CD8-positive, alpha-beta memory T cell (primary cell): ENCODE measurements at places on chromosomes 4 and X.

DNA sequence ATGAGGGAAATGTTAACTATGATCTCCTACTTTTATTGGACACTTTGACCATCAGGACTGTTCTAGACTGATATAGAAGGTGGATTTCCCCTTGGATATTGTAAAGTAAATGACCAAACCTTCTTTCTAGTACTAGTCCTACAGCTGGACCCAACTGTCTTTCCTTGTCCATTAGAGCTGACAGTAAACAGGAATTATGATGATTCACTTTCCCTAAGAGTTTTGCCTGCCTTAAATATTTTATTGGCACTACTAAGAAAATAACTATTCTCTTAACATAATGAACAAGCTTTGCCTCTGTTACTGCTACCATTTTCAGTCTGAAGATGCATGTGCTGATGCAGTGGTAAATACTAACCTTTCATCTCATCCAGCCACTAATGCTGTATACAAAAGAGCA lies 915.4 kb downstream of the CENPC start:
- no peak for DNase-seq
- H3K27me3 ChIP-seq = no peaks in the 10 kb centered on the region
- H3K36me3 ChIP-seq = no peaks in the 10 kb centered on the region
- H3K4me3 ChIP-seq = no peak overlapping the region

- DNase-seq = no peak
- no peak overlapping the region for H3K27ac ChIP-seq
- H3K36me3 ChIP-seq = no peaks in the 10 kb centered on the region
- no peaks in the 10 kb centered on the region for H3K27me3 ChIP-seq
- H3K4me3 ChIP-seq = no peak overlapping the region
- H3K4me1 ChIP-seq = no peaks in the 10 kb centered on the region
Observed at GRCh38 chr4:119081943-119082342, 53.7 kb upstream of the MYOZ2 start.

GRCh38 chr4:95465010-95465409 lies 83.8 kb downstream of the UNC5C start:
- H3K4me3 ChIP-seq = no peak overlapping the region
- no peaks in the 10 kb centered on the region for H3K4me1 ChIP-seq
- no peak overlapping the region for H3K27ac ChIP-seq
- no peaks in the 10 kb centered on the region for H3K27me3 ChIP-seq

GRCh38 chr4:139940600-139940999 lies 213.4 kb downstream of the MAML3 start:
- H3K4me1 ChIP-seq = no peaks in the 10 kb centered on the region
- H3K36me3 ChIP-seq = no peaks in the 10 kb centered on the region
- DNase-seq = no peak
- H3K4me3 ChIP-seq = no peak overlapping the region

GRCh38 chr4:37562592-37562991 lies 123.6 kb downstream of the RELL1 start:
- H3K4me1 ChIP-seq = no peaks in the 10 kb centered on the region
- no peak overlapping the region for H3K4me3 ChIP-seq
- H3K36me3 ChIP-seq = no peaks in the 10 kb centered on the region
- no peaks in the 10 kb centered on the region for H3K27me3 ChIP-seq
- no peak overlapping the region for H3K27ac ChIP-seq
- DNase-seq = no peak

- no peak overlapping the region for H3K27ac ChIP-seq
- no peaks in the 10 kb centered on the region for H3K4me1 ChIP-seq
- no peaks in the 10 kb centered on the region for H3K36me3 ChIP-seq
- H3K27me3 ChIP-seq = no peaks in the 10 kb centered on the region
Observed at GRCh38 chr4:145345401-145345800, 136.3 kb upstream of the SMAD1 start.

DNA sequence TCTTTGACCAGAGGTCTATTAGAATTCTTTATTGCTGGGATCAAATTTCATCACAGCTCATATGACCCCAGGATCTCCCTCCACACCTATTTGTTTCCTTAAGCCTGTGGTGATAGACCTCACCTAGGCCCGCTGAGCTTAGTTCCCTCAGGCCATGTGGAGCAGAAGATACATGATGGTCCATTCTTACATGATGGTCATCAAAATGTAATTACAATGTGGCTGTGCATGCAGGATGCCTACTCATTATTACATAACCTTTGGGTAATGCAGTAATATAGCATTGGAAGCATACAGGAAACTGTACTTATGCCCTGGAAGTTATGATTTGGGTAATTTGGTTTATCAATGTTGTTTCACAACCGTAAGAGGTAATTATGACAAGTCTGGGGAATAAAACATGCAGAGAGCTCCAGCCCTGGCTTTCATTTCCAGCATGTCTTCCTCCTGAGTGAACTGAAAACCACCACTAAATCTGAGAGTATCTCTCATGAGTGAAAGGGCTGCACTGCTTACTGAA lies 67.0 kb upstream of the AGA start:
- DNase-seq = no peak
- no peak overlapping the region for H3K4me3 ChIP-seq
- no peaks in the 10 kb centered on the region for H3K27me3 ChIP-seq
- no peaks in the 10 kb centered on the region for H3K36me3 ChIP-seq
- no peak overlapping the region for H3K27ac ChIP-seq

DNA sequence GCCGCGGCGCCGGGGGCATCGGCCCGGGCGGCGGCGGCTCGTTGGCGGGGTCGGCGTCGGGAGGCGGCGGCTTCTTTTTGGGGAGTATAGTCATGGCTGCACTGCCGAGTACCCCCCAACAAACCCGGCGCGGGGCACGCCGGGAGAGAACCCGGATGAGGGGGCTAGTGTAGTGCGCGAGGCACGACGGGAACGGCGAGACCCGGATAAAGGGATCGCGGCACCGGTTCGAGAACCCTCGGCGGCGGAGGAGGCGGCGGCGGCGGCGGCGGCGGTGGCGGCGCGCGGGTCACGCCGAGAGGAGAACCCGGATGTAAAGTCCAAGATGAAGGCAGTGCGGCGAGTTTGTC lies at the start of gene OTUD5:
Gene OTUD5 (minus strand): TSS at position 131 of the 350 bp plus-strand sequence. CDS start 37 bp downstream, at position 94.
- H3K27me3 ChIP-seq = no peaks in the 10 kb centered on the region
- peak; percentile 68 for DNase-seq
- no peaks in the 10 kb centered on the region for H3K36me3 ChIP-seq
- peak within 1 kb of the TSS; percentile 100 for H3K27ac ChIP-seq

- no peak overlapping the region for H3K27ac ChIP-seq
- H3K4me1 ChIP-seq = peaks cover 63% of the 10 kb centered on the region
- H3K4me3 ChIP-seq = peak overlapping the region; percentile 49
- H3K36me3 ChIP-seq = peaks cover 29% of the 10 kb centered on the region
- H3K27me3 ChIP-seq = no peaks in the 10 kb centered on the region
- no peak for DNase-seq
Observed at GRCh38 chr4:108049406-108049805, 59.7 kb downstream of the HADH start.

GRCh38 chr4:169619518-169619957 lies 840 bp upstream of the CLCN3 start:
- H3K36me3 ChIP-seq = no peaks in the 10 kb centered on the region

DNA sequence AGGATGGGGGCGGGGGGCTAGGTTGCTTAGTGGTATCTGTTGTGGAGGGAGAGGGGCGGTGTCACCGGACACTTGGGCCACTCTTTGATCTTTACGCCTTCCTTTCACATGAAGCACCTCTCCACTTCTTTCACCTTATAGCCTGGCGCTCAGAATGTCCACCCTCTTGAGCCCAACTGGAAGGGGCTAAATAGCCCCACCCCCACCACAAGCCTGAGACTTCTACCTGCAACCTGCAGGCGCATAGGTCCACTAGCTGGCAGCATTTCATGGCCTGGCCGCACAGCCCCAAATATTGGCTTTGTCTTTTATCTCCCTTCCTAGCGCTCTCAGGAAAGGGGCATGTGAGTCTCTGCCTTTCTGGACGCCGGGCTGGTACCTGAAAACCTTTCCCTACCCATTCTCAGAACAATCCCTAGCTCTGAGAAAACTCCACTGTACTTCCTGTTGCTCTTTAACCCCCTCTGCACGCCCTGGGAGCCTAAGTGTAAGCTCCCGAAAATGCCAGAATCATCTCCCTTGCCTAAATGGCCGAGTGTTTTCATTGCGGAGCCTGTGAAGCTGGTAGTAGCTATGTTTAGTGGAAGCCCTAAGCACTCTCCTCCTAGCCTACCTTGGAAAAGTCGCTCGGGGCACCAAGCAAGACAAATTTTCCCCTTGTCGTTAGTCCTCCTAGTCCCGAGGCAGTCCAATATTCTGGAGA lies 1.2 kb upstream of the TRPC5 start:
- no peaks in the 10 kb centered on the region for H3K36me3 ChIP-seq
- H3K27me3 ChIP-seq = no peaks in the 10 kb centered on the region
- H3K27ac ChIP-seq = no peak overlapping the region
- DNase-seq = no peak
- H3K4me3 ChIP-seq = no peak overlapping the region

DNA sequence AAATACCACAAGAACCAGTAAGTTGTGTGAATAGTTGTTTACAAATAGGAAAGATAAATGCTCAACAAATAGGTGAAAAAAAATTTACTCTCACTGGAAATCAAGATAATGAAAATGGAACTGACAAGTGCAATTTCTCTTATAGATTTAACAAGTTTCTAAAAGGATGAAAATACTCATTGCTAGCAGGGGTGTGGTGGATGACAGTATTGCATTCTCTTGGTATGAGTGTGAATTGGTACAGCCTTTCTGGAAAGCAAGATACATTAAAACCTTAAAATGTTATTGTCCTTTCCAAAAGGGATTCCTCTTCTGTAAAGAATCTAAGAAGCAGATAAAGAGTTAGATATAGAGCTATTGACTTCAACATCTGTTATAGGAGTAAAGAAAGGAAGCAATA lies 240.0 kb upstream of the RPS6KA3 start:
- no peaks in the 10 kb centered on the region for H3K4me1 ChIP-seq
- no peak for DNase-seq
- H3K27me3 ChIP-seq = no peaks in the 10 kb centered on the region
- no peaks in the 10 kb centered on the region for H3K36me3 ChIP-seq
- H3K27ac ChIP-seq = no peak overlapping the region
- H3K4me3 ChIP-seq = no peak overlapping the region

GRCh38 chr4:55359397-55359916 lies 13.4 kb downstream of the SRD5A3 start:
- DNase-seq = no peak
- no peaks in the 10 kb centered on the region for H3K27me3 ChIP-seq
- no peak overlapping the region for H3K4me3 ChIP-seq
- no peaks in the 10 kb centered on the region for H3K36me3 ChIP-seq
- no peaks in the 10 kb centered on the region for H3K4me1 ChIP-seq

DNA sequence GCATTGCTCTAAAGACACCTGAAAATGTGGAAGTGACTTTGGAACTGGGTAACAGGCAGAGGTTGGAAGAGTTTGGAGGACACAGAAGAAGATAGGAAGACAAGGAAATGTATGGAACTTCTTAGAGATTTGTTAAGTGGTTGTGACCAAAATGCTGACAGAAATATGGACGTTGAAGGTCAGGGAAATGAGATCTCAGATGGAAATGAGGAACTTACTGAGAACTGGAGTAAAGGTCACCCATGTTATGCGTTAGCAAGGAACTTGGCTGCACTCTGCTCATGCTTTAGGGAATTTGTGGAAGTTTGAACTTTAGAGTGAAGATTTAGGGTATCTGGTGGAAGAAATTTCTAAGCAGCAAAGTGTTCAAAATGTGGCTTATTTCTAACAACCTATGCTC lies 99.4 kb downstream of the FAM13A start:
- H3K4me3 ChIP-seq = no peak overlapping the region
- no peak for DNase-seq
- H3K27ac ChIP-seq = peak overlapping the region; percentile 3
- H3K27me3 ChIP-seq = no peaks in the 10 kb centered on the region
- peaks cover 7% of the 10 kb centered on the region for H3K4me1 ChIP-seq

- no peaks in the 10 kb centered on the region for H3K4me1 ChIP-seq
- no peak overlapping the region for H3K4me3 ChIP-seq
- no peak overlapping the region for H3K27ac ChIP-seq
- DNase-seq = no peak
Observed at GRCh38 chr4:155353923-155354540, 22.7 kb downstream of the MAP9 start.

DNA sequence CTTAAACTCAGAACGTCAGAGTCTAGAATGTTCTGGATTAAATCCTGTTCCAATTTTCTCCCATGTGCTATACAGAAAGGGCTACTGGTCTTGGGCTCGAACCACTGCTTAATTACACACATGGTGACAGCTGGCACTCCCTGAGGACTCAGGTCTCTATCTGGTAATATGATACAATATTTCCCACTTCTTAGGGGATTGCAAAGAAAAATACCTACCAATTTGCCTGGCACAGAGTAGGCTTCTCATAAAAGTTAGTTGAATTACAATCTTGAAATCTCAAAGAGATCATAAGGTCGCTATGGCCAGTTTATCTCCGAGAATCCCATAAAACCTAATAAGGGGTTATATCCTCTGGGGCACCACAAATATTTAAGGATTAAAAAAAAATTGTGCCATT lies 8.6 kb downstream of the GPM6B start:
- H3K4me1 ChIP-seq = no peaks in the 10 kb centered on the region
- no peak for DNase-seq
- H3K27ac ChIP-seq = no peak overlapping the region
- no peak overlapping the region for H3K4me3 ChIP-seq

DNA sequence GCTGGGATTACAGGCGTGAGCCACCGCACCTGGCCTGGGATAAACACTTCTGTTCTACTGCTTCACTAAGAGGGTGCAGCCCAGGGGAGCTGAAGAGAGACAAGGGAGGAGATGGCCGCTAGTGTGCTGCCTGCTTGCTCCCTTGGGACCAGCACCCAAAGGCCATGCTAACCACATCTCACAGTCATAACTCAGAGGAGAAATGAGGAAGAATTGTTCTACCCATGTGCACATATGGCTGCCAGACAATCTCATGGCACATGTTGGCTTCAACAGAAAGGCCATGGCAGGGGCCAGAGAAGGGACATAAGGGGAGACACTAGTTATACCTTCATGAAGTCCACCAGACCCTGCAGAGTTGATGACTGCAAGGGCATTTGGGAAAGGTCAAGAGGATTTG lies 22.4 kb downstream of the CLDN22 start:
- no peaks in the 10 kb centered on the region for H3K36me3 ChIP-seq
- H3K27me3 ChIP-seq = no peaks in the 10 kb centered on the region
- no peak overlapping the region for H3K27ac ChIP-seq
- no peaks in the 10 kb centered on the region for H3K4me1 ChIP-seq

GRCh38 chrX:9859711-9860555 lies 73.7 kb downstream of the SHROOM2 start:
- no peak for DNase-seq
- no peaks in the 10 kb centered on the region for H3K4me1 ChIP-seq
- H3K27me3 ChIP-seq = no peaks in the 10 kb centered on the region
- H3K4me3 ChIP-seq = no peak overlapping the region
- H3K36me3 ChIP-seq = no peaks in the 10 kb centered on the region

GRCh38 chr4:74453037-74453635 lies 8.2 kb downstream of the AREG start:
- no peak overlapping the region for H3K27ac ChIP-seq
- H3K27me3 ChIP-seq = no peaks in the 10 kb centered on the region
- no peaks in the 10 kb centered on the region for H3K4me1 ChIP-seq
- no peaks in the 10 kb centered on the region for H3K36me3 ChIP-seq
- H3K4me3 ChIP-seq = no peak overlapping the region
- DNase-seq = no peak

- no peak for DNase-seq
- no peak overlapping the region for H3K27ac ChIP-seq
- no peaks in the 10 kb centered on the region for H3K27me3 ChIP-seq
- H3K4me1 ChIP-seq = no peaks in the 10 kb centered on the region
- H3K4me3 ChIP-seq = no peak overlapping the region
Observed at GRCh38 chr4:15738877-15739276, 36.0 kb downstream of the BST1 start.
